Heart left ventricle (tissue), 16 donors: ENCODE measurements at places on chromosomes 16 and 17. TPM values are rescaled to one million over a fixed set of nuclear protein-coding genes. Genes with fewer than 3 reads are reported as not detected.

Gene CPHXL2
- total RNA-seq, result not detected

Gene KRTAP3-1
- not detected for total RNA-seq

Gene SOST
- not detected for total RNA-seq

Gene C17orf78
- not detected for total RNA-seq

Gene ATP2C2
- total RNA-seq, result not detected

Gene KRT36
- not detected for total RNA-seq

Gene GJC1
- total RNA-seq, result 16.8 TPM

Gene PLA2G10
- not detected for total RNA-seq

Gene ARHGAP23
- total RNA-seq, result 28.0 TPM

Gene CLDN6
- not detected for total RNA-seq

Gene HOXB13
- not detected for total RNA-seq

Gene PALB2
- 4.2 TPM for total RNA-seq

Gene SPNS2
- 10.4 TPM for total RNA-seq

Gene TMEM208
- 21.8 TPM for total RNA-seq
